Testis (tissue), 5 donors: ENCODE measurements at places on chromosomes 6 and 20. TPM values are rescaled to one million over a fixed set of nuclear protein-coding genes. Genes with fewer than 3 reads are reported as not detected.
A peak's percentile ranks its signal among the peaks of the same experiment; 100 is the strongest.

- no peaks in the 10 kb centered on the region for H3K36me3 ChIP-seq
- no peak overlapping the region for H3K27ac ChIP-seq
- no peak overlapping the region for H3K4me3 ChIP-seq
- no peak for DNase-seq
Measured at GRCh38 chr6:158909938-158910337, 90.1 kb downstream of the RSPH3 start.

The SMIM8 gene
- 13.8 TPM for total RNA-seq

The ENPP1 gene
- 12.0 TPM for total RNA-seq

DNA sequence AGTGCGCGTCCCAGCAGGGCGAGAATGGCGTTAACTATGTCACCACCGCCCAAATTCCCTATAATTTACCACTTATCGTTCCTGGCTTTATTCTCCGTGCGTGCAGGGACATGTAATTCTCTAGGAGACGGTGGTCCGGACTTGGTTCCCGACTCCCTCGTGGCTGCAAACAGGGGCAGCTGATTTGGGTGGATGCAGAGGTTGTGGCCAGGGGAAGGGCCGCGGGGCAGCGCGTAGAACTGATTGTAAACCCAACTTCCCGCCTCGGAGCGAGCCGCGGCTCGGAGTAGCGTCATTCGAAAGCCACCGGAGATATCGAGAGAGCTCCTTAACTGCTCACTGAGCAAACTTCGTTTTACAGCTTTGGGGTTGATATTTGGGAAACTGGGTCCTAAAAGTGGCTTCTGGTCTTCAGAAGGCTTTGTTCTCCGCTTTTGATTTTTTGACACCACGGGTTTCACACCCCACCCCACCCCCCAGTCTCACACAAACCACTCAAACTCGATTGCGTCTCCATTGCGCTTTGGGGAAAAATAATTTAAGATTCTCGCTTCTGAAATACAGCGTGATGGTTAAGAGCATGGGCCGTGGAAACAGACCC is 17.5 kb upstream of the ZSCAN9 start:
- peak overlapping the region; percentile 17 for H3K4me3 ChIP-seq
- H3K27me3 ChIP-seq, result no peaks in the 10 kb centered on the region
- no peaks in the 10 kb centered on the region for H3K4me1 ChIP-seq
- no peaks in the 10 kb centered on the region for H3K36me3 ChIP-seq
- DNase-seq, result no peak

The COL9A1 gene
- total RNA-seq, result 1.8 TPM

GRCh38 chr20:23875606-23876237 is 3.8 kb downstream of the CST5 start:
- no peak for DNase-seq
- H3K4me3 ChIP-seq, result no peak overlapping the region
- H3K27me3 ChIP-seq, result no peaks in the 10 kb centered on the region
- H3K36me3 ChIP-seq, result no peaks in the 10 kb centered on the region
- no peak overlapping the region for H3K27ac ChIP-seq
- no peaks in the 10 kb centered on the region for H3K4me1 ChIP-seq
